NCI-H1092 (cell line): ENCODE measurements at places on chromosomes 11 and 22.

DNA sequence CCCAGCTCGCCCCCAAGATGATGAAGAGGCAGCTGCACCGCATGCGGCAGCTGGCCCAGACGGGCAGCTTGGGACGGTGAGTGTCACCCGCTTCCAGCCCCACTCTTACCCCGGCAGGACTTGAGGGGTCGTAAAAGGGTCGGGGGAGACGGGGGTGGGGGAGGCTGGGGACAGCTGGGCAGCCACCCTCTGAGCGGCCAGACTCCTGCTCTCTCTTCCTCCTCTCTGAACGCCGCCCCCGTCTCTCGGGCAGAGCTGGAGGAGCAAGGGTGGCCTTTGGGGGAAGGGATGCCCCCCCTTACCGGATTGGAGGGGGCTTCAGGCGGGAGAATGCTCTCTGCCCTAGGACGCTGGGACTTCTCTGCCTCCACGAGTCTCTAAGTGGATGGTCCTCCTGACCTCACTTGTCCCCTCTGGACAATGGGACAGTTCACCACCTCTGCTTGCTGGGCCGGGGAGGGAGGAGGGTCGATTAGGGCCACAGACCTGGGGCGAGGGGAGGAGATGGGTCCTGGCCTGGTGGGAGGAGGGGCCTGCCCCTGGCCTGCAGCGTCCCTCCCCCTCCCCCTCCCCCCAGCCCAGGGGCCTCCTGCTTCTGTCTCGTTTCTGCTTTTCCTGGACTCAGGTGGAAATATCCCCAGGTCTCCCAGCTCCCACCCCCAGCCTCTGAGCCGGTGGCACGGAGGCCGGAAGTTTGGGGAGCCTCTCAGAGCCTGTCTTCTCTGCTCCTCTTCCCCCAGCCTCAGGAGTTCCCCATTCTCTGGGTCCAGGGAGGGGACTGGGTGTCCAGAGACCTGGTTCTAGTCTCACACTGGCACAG, 512 bp downstream of the SH3BP1 start:
- no peak for DNase-seq

DNA sequence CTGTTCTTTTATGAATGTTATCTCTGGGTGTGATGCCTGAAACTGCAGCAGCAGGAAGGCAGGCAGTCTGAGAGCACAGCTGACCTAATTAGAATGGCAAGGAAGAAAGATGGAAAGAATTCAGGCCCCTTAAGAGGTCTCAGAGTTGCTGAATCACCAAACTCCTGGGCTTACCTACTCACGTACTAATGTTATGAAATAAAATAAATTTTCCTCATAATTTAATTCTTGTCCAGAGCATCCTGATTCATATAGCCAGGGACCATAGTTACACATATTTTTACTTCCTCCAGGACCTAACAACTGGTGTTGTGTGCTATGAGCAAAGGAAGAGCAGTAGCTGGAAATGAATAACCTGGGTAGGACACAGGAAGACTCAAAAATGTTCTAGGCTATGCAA, 41.9 kb downstream of the SNX19 start:
- DNase-seq: no peak

- no peak for DNase-seq
These were observed 46.5 kb upstream of the ADA2 start for GRCh38 chr22:17265649-17266248.

DNA sequence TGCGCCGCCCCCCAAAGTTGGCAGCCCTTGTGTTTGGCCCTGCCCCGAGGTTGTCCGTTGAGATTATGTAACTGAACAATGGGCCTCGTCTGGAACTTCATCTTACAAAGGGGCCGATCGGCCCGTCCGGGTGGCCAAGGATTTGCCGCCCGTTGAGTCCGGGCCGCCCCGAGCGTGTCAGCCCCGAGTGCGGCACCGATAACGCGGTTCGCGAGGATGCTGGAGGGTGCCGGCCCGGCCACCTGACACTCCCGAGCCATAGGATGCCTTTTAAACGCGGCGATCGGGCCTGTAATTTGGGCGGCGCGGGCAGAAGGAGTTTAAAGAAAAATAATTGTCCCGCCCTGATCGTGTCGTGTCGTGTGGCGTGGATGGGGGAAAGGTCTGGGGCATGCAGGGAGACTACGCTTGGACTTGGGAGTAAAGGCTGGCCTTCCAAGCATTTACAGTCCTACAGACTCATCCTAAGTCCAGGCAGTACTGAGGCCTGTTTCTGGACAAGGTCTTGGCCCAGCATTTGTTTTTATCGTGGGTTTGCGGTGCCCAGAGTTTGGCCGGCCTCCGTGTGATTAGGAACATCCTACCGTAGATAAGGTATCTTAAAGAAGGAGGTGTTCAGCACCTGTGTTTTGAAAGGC, 1.3 kb downstream of the WEE1 start:
- no peak for DNase-seq
